ENCODE measurements at places on chromosomes 1 and 21.

GRCh38 chr1:22472596-22472995 lies 20.9 kb downstream of the ZBTB40 start:
- DNase-seq = no peak

DNA sequence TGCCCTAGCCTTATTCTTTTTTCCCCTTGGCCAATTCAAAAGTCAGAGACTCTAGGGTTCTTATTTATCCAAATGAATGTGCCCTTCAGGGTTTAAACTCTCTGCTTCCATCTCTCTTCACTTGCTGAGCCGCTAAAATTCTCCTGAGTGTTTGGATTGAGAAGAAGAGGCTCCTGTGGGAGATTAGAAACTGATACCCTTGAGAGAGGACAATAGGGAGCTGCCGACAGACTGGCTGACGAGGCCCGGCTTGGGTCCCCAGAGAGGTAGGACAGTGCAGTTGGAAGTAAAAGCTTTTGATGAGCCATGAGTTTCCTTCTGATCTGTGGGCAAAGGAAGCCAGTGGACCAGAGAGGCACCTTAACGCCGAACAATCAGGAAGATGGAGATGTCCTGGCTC lies 41.3 kb upstream of the UBE2U start:
- DNase-seq = no peak

GRCh38 chr1:166840309-166841274 lies 1.3 kb downstream of the POGK start:
- peak; percentile 13 for DNase-seq

DNA sequence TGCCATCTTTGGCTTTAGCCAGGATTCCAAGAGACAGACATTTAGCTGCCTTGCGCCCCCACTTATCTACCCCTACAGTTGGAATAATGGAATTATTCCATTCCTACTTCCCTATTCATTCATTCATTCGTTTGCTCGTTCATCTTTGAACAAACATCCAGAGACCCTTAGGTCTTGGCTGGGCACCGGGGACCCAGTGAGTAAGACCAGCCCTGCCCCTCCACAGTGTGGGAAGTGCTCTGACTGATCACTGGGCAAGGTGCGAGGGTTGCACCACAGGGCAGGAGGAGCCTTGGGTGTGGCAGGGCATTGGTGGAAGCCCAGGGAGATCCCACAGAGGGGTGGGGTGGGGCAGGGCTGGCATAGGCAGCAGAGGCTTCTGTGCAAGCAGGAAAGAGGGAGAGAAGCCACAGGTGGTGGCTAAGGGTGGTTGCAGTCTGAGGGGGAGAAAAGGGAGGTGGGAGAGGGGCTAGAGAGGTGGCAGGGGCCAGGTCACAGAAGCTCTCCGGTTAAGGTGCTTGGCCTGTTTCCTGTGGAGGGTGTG lies 35.0 kb upstream of the TMEM61 start:
- no peak for DNase-seq

DNA sequence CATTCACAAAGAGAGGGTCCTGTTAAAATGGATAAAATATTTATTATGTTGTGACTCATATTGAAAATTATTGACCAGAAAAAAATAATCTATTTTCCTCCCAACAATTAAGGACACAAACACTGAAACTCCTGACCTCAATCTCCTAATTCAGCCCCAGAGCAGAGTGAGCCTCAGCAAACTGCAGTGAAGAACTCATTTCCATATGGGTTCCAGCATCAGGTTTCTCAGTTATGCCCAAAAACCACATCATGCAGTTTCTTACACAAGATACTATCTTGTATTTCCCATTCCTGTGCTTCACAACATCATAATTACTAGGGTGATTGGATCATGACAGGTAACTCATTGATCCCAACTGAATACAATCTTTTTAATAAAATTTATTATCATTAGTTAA lies 15.4 kb downstream of the PYHIN1 start:
- DNase-seq = no peak

- DNase-seq = no peak
Measured at GRCh38 chr1:228387321-228387720, 19.3 kb downstream of the TRIM11 start.

- DNase-seq = no peak
Measured at GRCh38 chr1:79797487-79797886, 791.0 kb upstream of the ADGRL4 start.

GRCh38 chr1:100982793-100983192 lies 42.8 kb downstream of the DPH5 start:
- DNase-seq = no peak

DNA sequence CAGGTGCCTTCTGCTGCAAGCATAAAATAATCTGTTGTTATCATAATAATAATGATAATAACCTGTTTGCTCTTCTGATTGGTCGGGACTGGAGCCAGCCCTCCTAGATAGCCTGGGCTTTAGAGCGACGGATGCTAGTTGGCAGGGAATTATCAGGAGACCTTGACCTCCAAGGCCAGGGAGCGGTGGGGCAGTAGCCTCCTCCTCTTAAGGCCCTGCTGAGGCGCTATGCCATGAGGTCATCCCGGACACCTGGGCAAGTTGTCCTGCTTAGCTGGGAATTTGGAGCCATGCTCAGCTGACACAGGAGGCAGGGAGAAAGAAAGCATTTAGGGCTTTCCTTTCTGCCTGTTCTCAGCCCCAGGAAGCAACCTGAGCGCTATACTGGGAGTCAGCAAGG lies 15.6 kb downstream of the C1orf115 start:
- DNase-seq = no peak

- no peak for DNase-seq
Measured at GRCh38 chr1:185696422-185697150, 37.6 kb upstream of the HMCN1 start.

GRCh38 chr1:174359454-174359805 lies 88.3 kb upstream of the GPR52 start:
- DNase-seq = no peak

DNA sequence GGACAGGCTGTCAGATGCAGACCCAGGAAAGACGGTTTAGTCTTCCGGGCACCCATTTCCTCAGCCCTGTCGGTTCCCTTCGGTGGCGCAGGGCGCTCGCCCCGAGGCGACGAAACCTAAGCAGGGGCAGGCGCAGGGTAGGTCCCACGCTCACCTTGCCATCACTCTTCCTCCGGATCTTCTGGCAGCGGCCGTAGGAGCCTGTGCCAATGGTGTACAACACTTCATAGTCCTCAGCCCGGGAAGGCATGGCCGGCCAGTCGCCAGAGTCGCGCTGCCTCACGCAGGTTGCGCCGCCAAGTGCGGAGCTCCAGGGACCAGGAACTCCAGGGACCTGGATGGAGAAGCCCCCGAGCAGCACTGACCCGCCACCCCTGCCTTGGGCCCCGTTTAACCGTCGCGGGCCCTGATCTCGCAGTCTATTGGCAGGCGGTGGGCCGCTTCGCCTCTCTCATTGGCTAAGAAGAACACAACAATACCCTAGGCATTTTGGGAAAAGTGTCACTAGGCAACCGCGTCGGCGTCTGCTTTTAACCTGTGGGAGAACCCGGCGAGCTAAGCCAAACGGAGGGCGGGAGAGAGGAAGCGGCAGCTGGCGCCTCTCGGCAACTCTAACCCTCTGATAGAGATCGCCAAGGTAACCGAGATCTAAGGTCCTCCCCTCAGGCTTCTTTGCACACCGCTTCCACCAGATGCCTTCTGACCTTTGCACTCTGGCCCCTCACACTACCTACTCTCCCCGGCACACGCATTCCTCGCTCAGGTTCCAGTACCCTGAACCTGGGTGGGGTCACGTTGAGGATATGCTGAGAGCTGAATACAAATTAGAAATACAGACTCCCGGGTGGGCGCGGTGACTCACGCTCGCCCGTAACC lies at the start of gene NEK2:
TSS of gene NEK2 (minus strand) at position 392 of the 876 bp plus-strand sequence. CDS start at position 250, 142 bp downstream.
- peak; percentile 91 for DNase-seq

GRCh38 chr1:10128101-10128765 lies 82.1 kb upstream of the KIF1B start:
- DNase-seq = no peak

DNA sequence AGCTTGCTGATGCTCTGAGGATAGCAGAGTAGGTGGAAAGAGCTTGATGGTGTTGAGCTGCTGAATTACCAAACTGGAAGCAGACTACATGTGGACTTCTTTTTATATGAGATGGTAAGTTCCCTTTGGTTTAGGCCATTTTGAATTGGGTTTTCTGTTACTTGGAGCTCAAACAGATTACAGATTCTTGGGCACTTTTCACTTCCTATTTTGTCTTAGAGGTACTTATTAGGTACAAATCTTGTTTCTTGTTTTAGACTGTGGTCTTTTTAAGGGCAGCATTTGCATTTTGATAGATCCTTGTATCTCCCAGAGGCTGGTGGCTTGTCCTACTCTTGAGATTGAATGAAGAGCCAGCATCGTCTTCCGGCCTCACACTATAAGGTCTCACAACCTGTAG lies 70.2 kb downstream of the GADD45A start:
- no peak for DNase-seq

DNA sequence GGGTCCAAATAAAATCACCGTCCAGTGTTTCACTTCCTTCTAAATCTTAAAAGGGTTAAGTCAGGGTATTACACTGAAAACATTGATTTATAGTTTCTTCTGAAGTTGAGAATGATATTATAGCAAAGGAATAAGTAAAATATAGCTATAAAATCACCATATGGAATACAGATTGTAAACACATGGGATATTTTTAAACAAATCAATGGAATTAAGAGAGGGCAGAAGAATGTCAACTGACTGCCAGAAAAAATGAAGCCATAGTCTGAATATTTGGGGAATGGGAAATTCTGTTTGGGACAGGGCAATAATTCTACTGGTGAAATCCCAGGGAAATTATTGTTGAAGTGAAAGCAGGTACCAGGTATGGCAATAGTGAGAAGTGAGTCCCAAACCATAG lies 664.6 kb downstream of the NCAM2 start:
- peak; percentile 23 for DNase-seq

GRCh38 chr21:32496568-32496967 lies 84.1 kb downstream of the EVA1C start:
- no peak for DNase-seq

DNA sequence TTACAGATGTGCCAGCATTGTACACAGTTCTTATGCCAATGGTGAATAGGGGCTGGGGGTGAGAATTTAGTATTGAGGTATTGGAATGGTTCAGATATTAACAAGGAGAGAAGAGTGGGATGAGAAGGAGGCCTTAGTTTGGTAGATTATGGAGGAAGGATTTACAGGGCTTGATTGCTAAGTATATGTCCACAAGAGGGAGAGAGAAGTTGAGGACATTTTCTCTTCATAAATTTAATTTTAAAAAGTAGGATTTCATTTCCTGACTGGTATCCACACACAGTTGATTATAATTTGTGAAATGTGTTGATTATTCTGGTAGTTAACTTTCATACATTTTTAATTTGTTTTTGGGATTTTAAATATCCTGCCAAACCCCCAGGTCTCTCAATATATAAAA lies 213.0 kb downstream of the ADGRL2 start:
- DNase-seq = no peak

DNA sequence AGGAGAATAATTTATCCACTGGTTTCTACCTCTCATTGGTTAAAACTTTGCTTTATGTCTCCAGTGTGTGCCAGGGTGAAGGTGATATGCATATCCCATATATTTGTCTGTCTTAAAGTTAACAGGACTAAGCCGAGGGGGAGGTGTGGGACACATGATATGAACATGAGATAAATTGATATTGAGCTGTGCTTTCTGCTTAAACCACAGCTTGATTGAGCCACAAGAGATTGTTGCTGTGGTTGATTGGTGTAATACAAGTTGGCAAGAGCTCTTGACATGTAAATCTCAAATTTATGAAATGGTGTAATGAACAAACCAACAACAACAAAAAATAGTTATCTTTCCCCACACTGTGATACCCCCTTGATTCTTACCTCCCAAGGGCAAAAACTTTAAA lies 1295.5 kb upstream of the NCAM2 start:
- DNase-seq = no peak

- DNase-seq = no peak
Measured at GRCh38 chr21:45251635-45252447, 35.9 kb downstream of the POFUT2 start.

DNA sequence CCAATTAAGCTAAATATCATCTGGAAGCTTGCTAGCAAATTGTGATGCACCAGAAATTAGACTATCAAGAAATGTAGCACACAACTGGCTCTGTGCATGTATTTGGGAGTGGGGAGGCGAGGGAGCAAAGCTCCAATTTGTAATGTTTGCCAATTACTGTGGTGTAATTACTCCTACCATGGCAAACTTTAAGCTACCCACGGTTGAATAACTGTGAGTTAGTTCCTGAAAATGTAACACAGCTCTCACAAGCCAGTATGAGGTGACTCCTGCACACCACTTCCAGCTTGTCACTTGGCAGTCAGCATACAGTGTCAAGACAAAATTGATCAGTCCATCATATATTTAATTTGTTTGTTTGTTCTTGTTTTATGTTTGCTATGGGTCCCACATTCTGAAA lies 141.2 kb downstream of the TM2D1 start:
- DNase-seq = no peak

DNA sequence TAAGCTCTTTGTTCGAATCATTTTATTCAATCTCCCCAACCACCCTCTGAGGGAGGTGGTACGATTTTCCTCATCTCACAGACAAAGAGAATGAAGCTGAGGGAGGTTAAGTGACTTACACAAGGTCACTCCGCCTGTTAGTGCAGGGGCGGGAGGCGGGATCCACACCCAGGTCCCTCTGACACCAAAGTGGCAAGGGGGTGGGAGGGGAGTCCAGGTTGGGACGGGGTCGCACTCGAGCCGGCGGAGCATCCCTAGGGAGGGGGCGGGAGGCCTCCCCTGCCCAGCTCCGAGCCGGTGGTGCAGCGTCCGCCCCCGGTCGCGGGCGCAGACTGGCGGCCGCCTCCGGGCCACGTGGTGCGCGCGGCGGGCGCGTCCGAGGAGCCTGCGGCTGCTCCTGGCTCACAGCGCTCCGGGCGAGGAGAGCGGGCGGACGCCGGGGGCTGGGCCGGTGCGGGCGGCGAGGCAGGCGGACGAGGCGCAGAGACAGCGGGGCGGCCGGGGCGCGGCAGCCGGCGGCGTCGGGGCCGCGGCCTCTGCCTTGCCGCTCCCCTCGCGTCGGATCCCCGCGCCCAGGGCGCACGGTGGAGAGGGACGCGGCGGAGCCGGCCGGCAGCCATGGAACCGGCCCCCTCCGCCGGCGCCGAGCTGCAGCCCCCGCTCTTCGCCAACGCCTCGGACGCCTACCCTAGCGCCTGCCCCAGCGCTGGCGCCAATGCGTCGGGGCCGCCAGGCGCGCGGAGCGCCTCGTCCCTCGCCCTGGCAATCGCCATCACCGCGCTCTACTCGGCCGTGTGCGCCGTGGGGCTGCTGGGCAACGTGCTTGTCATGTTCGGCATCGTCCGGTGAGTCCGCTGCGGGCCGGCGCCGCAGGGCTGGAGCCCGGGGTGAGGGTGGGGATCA lies at the start of gene OPRD1:
TSS of gene OPRD1 (plus strand) at position 405 of the 903 bp plus-strand sequence. CDS start at position 619, 214 bp downstream.
- DNase-seq = no peak
